NCI-H1092 treated with DMSO at 0.1 percent for 48 hours (cell line): ENCODE measurements at places on chromosomes 4 and X.

DNA sequence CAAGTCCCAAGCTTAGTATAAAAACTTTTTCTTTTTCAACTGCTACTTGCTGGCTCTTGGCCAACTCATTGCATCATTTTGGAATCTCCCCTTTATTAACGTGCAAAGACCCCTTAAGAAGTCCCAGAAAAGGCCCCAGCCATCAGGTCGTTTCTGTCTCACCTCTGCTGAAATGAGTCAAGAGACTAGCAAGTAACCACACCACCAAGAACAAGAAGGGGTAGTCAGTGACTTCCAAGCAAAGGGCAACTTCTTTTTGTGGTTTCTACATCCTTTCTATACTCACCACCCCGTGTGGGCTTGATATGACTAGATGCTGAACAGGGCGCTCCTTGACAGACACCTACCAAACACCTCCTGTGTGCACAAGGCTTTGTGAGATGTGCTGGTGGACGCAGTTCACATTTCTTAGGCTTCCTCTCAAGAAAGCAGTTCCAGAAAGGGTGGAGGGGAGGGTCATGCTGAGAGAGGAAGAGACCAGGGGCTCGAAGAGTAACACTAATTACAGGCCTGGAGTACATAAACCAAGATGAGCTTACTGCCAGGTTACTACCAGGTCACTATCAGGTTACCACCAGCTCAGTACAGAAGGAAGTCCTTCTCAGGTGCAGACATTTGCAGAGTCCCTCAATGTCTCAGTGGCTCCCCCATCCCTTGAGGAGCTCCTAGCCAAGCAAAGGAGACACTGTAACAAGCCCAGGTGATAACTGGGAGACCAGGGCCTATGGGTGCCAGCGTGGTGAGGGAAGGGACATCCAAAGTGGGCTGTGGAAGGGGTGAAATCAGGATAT is 19.3 kb downstream of the JAKMIP1 start:
- no peak for DNase-seq

GRCh38 chr4:169485086-169485485 is 127.3 kb downstream of the NEK1 start:
- no peak for DNase-seq

- no peak for DNase-seq
Measured at GRCh38 chr4:141195095-141195707, 25.5 kb upstream of the ZNF330 start.

- no peak for DNase-seq
Measured at GRCh38 chr4:150583287-150584110, 1.5 kb downstream of the MAB21L2 start.

DNA sequence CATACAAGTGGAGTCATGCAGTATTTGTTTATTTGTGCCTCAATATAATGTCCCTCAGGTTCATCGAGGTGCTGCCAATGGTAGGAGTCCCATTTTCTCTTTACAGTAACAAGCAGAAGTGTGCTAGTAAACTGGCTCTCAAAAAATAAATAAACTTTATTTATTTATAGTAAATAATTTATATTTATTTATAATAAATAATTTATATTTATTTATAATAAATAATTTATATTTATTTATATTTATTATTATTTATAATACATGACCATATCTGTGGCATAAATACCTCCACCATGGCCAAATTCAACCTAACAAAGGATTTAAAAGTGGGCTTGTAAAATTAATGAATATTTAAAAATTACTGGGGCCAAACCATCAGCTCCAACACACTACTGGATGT is 464.9 kb upstream of the NWD2 start:
- no peak for DNase-seq

- no peak for DNase-seq
Measured at GRCh38 chr4:169044714-169045447, 34.8 kb upstream of the CBR4 start.

GRCh38 chr4:150743564-150744342 is 161.8 kb downstream of the MAB21L2 start:
- DNase-seq, result no peak

GRCh38 chrX:13522811-13523210 is 46.6 kb upstream of the EGFL6 start:
- no peak for DNase-seq
